Stimulated activated CD4-positive, alpha-beta T cell treated with anti-CD3 and anti-CD28 coated beads, Interleukin-15, amount 100 ng/mL, for 24 hours (primary cell): ENCODE measurements at places on chromosomes 1 and 21.

DNA sequence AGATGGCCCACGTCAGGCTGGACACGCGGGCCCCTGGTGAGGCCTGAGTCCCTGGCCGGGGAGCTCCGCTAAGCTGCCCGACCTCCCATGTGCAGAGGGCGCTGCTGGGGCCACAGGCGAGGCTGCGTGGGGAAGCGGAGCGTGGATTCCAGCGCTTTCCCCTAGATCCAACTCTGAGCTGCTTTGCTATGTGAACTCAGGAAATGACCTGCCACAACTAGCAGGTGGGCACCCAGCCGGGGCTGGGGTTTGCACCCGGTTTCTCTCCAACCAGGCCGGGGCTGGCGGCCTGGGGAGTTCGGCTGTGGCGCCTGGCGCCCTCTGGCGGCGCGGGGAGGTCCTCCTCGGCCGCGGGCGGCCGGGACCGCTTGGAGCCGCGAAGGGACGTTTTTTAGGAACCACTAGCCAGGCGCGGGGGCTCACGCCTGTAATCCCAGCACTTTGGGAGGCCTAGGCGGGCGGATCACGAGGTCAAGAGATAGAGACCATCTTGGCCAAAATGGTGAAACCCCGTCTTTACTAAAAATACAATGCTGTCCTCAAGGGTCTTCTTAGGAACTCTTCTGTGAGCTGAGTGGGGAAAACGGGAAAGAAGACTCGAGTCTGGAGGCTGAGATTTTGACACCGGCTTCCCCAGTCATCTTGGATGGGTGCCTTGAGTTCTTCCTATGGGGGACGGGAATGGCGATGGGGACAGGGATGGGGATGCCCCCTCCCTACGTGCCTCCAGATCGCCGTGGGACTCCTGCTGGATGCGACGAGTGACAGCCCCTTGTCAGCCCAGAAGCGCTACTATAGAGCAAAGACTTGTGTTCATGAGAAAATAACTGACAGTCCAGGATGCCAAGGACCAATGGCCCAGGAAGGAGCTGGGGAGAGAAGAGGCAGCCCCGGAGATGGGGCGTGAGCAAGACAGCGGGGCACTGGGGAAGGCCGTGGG lies 12.6 kb downstream of the PYCR2 start:
- DNase-seq: peak; percentile 77

DNA sequence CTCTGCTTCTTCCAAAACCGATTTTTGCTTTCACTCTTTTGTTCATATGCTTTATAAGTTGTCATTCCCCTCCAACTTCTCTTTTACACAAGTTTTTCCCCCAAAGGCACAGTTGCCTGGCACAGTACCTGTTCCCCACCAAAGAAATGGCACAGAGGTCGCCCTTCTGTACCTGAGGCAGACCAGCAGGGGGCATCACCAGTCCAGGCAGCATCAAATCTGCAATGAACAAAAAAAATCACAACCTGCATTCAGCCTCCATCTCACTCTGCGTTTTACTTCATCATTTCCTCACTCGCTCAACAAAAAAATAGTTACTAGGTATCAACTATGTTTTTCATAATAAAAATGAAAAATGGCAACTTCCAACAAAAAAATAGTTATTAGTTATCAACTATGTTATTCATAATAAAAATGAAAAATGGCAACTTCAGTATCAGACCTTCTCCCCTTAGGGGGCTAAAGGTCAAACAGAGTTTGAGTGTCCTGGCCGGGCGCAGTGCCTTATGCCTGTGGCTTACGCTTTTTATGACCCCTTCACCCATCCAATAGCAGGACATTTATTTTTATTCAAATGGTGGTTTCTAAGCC lies 4.1 kb downstream of the EIF2D start:
- DNase-seq: peak; percentile 73

DNA sequence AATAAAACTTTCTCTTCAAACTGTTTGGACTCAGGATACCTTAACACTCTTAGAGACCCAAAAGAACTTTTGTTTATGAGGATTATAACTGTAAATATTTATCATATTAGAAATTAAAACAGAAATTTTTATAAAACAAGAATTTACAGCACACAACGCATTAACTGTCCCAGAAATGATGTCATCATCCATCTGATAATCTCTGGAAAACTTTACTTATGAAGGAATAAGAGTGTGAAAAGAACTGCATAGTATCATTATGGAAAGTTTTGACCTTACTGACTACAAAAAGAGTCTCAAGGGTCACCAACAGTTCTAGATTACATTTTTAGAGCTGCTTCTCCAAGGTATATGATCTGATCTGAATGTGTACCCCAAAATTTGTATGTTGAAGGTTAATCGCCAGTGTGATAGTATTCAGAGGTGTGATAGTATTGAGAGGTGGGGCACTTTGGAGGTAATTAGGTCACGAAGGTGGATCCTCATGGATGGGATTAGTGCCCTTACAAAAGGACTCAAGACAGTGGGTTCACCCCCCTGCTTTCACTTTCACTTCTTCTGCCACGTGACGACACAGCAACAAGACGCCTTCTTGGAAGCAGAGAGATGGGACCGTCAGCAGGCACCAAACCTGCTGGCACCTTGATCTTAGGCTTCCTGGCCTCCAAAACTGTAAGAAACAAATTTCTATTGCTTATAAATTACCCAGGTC lies 95.7 kb upstream of the NR5A2 start:
- no peak for DNase-seq

GRCh38 chr1:99906535-99906934 lies 56.4 kb downstream of the AGL start:
- DNase-seq: no peak

GRCh38 chr1:109065137-109065536 lies 10.7 kb downstream of the TAF13 start:
- no peak for DNase-seq

GRCh38 chr1:40838045-40838979 lies 23.9 kb downstream of the CITED4 start:
- DNase-seq: no peak

DNA sequence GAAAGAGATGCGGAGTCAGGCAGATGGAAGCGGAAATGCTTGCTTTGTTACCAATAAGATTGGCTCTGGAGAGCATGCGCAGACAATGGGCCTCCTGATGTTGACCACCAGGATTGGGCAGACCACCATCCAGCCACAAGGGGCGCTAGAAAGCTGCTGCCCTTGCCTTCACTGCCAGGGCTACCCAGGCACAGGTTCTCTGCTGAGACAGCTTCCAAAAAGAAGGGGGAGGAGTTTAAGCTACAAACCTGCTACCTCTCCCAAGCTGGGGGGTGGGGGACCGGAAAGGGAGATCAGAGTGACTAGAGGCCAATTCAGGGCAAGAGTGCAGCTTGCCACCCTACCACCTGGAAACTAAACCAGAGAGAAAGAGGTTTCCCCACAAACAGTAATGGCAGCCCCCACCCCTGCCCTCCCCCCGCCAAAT lies 369.7 kb downstream of the RRAGC start:
- peak; percentile 75 for DNase-seq

GRCh38 chr1:40663324-40664166 lies 1.9 kb downstream of the RIMS3 start:
- DNase-seq: no peak

GRCh38 chr1:8096105-8097011 lies 70.2 kb upstream of the ERRFI1 start:
- DNase-seq: no peak

- DNase-seq: no peak
These were observed 9.9 kb upstream of the PAQR6 start for GRCh38 chr1:156257711-156258110.

GRCh38 chr21:16870103-16870502 lies 642.7 kb upstream of the CXADR start:
- no peak for DNase-seq

DNA sequence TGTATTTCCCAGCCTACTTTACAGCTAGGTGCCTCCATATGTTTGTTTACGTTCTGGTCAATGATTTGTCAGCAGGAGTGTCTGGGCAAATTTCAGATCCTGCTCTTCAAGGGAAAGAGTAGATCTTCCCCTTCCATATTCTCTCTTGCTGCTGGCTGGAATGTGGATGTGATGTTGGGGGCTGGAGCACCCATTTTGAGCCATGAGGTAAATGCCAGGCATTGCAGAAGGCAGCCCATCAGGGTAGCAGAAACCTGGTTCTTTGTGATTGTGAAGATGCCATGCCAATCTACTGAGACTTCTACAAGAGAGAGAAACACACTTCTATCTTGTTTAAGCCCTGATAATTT lies 25.1 kb downstream of the RUNX1 start:
- DNase-seq: no peak
